Stimulated activated CD4-positive, alpha-beta T cell treated with anti-CD3 and anti-CD28 coated beads, Interleukin-15, amount 100 ng/mL, for 1 hour (primary cell): ENCODE measurements at places on chromosomes 1 and 21.

DNA sequence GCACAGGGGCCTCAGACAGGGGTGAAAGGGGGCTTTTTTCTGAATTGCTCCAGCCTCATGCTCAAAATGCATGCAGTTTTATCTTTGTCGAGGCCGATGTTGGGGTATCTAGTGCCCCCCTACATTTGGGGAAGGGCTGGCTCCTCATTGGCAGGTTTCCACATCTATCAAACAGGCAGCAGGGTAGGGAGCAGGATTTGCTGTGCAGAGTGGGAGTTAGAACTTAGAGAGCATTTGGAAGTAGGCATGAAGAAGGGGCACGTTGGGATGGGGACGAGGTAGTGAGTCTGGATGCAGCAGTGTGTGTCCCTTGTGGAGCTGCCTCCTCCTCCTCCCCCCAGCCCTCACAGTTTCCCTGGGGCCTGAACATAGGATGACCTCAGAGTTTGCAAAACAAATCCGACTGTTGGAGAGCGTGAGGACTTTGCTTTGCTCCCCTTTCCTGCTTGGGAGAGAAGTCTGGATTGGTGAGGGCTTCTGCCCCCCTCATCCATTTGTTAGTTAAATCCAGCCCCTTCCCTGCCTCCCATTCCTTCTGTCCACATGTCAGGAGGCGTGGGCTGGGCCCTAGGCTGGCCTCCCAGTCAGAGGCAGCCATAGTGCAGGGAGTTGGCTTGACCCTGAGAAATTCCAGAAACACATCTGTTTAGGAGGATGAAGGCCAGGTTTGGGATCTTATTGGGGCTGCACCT is 36.9 kb upstream of the GPR37L1 start:
- DNase-seq, result no peak

- DNase-seq, result no peak
Measured at GRCh38 chr1:149937759-149938158, 1.1 kb upstream of the MTMR11 start.

DNA sequence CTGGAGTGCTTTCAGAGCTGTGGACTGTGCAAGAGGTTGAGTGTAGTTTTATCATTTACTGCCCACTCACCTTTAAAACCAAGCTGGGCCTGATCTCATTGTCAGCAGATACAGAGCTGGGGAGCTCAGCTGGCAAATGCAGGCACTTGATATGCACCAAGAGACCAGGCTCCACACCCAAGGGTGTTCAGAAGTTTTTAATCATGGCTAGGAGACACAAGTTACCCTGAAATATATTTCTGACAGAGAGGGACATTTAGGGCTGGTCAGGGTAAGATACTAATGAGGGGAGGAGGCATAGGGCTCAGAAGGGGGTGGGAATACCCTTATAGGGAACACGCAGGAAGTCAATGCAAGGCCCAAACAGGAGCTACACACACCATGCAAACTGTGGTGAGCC is 153.7 kb downstream of the ELAVL4 start:
- no peak for DNase-seq

GRCh38 chr21:46182548-46183336 is 1.5 kb downstream of the SPATC1L start:
- DNase-seq, result no peak

DNA sequence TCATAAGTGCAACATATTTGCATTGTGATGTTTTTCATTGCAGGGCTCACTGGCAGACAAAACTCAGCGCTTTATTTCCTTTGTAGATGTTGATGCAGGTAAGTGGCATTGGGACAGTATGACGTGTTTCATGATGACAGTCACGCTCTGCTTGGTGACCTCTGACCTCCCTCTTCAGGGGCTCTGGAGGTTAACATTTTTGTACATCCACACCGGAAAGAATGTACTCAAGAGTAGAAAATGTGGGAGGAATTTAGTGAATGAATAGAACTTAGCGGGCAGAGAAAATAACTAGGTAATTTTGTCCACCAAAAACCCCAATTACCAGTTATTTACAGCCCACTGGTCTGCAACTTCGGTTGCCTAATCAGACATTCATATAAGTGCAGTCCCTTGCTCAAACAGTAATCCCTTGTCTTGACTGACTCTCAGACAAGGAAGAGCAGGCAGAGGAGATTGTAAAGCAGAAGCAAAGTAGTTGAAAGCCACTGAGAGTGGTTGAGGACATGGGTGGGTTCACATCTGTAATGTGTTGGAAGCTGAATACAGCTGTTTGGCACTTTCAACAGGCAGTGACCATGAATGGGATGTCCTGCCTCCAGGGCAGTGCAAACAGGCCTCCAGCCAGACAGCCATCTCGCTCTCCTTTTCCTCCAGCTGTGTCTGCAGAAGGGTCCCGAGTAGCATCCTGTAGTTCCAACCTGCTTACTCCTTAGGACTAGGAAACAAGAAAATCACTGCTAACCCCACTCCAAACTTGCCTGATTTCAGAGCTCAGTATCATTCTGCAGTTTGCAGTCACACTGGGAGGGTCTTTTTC is 188.9 kb downstream of the NRIP1 start:
- DNase-seq, result no peak

- no peak for DNase-seq
Measured at GRCh38 chr1:167981933-167982332, 45.1 kb upstream of the MPC2 start.

GRCh38 chr1:13550663-13551062 is 33.0 kb upstream of the PDPN start:
- no peak for DNase-seq

DNA sequence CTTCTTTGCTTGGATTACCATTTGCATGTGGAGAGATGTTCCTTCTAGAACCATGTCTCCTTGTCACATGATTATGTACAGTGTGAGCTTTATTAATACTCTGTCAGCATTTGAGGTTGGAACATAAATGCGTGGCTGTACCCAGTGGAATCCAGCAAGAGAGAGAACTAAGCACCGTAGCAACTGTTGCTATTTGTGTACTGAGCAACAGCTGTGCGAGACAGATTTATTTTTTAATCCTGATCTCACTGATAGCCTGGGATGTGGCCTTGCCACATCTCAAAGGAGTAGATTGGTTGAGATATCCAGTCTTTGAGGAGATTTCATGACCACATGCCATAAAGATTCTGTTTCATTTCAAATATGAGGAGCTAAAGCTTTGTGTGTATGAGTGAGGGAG is 43.4 kb downstream of the KIF1B start:
- DNase-seq, result no peak

GRCh38 chr1:93976711-93977597 is 67.7 kb upstream of the GCLM start:
- no peak for DNase-seq

DNA sequence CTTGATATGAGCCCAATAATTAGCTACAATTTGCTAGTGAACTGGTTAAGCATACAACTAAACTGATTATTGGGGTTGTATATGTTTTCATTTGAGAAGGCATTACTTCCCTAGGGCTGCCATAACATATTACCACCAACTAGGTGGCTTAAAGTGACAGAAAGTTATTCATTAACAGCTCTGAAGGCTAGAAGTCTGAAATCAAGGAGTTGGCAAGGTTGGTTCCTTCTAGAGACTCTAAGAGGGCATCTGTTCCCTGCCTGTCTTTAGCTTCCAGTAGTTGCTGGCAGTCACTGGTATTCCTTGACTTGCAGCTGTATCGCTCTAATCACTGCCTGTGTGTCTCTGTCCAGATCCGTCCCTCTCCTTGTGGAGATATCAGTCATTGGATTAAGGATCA is 86.3 kb downstream of the LHX9 start:
- no peak for DNase-seq

DNA sequence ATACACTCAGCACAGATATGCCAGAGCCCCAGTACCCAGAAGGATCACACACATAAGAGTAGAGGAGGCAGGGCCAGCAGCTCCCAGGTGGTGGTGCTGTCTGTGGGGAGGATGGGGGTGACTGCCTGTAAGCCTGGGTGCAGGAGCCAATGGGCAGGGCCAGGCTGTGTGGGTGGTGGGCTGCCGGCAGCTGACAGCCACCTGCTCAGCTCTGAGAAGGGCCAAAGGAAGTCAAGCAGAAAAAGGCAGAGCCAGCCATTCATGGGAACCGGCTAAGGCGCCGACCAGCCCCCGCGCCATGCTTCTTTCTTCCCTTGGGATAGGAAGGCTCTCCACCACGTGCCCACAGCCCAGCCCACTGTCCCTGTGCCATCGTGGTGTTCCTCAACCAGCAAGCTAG is 14.1 kb downstream of the PIK3C2B start:
- DNase-seq, result no peak

GRCh38 chr1:14371771-14372497 is 226.6 kb upstream of the KAZN start:
- DNase-seq, result no peak

DNA sequence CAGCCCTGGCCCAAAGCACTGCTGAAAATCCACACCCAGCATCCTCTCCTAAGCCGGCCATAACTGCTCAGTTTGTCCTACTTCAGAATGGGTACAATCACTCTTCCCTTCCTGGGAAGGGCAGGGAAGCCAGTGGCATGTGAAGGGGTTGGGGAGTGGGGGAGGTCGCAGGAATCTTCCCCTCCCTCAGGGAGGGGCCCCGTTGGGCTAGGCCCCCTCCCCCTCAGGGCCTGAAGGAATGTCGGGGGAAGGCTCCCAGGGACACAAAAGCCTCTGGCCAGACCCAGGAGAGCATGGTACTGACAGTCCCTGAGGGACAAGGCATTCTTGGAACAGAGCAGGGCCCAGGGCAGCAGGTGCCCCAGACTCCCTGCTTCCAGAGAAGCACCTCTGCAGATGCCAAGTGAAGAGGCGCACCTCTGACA is 1.2 kb downstream of the ELOVL1 start:
- DNase-seq, result no peak

DNA sequence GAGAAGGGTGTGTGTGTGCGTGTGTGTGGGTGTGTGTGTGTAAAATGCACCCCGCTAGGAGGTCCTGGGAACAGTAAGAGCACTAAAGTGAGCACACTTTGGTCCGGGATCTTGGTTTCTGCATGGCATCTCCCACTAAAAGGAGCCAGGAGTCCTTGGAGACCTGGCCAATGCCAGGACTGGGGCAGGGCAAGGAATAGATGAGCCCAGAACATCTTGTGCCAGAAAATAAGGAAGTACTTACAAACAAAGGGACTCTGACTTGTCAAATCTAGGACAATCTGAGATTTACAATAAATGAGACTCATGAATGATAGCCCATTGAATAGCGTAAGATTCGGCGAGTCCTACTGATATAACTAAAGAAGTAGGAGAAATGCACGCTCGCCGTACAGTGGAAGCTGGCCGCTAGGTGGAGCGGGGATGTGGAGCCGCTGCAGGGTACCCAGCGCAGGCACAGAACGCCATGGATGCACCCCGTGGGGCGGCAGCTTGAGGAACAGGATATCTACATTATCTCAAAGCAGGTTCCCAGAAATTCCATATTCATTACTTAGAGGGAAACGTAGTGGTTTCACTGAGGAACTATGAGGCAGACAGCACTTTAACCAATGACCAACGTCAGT is 7.1 kb downstream of the SLC37A1 start:
- DNase-seq, result no peak
